ENCODE measurements at places on chromosomes 5 and 9.

GRCh38 chr5:167634432-167634831 is 657.0 kb upstream of the WWC1 start:
- no peak for DNase-seq

- no peak for DNase-seq
Observed at GRCh38 chr5:109990723-109991359, 301.1 kb downstream of the MAN2A1 start.

DNA sequence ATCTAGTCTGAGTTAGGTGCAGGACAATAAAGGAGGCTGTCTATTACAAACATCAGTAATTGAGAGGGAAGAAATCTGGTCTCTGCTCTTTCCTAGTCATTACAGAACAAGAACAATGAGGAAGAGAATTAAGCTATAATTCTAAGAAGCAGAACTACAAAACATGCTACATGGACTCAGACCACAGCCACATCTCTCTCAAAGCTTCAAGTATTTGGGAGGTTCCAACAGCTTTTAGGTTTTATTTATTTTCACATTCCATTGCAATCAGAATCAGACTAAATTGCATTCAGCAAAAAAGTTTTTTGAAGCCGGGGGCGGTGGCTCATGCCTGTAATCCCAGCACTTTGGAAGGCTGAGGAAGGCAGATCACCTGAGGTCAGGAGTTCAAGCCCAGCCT is 1.1 kb upstream of the GRPEL2 start:
- DNase-seq = no peak

- no peak for DNase-seq
Observed at GRCh38 chr9:81145331-81145963, 543.9 kb downstream of the TLE1 start.

- no peak for DNase-seq
Observed at GRCh38 chr9:98040212-98040611, 16.3 kb upstream of the NANS start.

DNA sequence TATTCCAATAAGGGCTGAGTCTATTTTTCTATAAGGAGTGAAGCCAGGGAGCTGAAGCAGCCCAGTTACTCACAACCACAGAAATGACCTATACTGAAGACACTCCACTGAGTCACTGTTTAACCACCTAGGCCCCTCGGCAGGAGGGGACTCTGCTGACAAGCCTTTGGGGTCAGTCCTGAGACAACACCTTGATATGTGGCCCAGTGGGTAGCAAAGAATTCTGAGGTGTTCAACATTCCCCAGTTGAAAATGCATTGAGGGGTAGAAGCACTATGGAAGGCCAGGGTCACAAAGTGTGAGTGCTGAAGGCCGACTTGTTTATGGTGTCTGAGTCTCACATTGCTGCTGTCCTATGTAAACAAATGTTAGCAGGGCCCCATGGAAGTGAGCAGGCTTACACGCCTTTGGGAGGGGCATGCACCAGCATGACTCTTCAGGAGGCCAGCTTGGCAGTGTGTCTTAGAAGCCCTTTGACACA is 112.6 kb upstream of the NFIL3 start:
- DNase-seq = no peak

DNA sequence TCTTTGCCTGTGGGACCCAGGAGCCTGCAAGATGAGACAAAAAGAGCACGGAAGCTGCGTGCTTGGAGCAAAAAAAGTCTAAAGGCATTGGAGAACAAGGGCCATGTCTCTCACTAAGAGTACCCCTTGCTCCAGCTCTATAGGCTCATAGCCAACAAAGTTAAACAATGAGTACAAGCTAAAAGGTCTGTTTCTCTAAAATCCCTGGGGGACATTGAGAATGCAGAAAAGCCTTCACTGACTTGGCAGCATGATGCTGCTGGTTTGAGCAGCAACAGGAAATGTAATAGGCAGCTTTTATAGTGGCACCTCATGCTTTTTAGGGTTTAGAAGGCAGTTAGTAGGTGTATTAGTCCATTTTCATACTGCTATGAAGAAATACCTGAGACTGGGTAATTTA is 287.5 kb downstream of the SMARCA2 start:
- no peak for DNase-seq

GRCh38 chr5:120644516-120644915 is 180.4 kb downstream of the PRR16 start:
- DNase-seq = no peak

GRCh38 chr5:41252036-41252435 is 38.7 kb upstream of the C6 start:
- DNase-seq = no peak

DNA sequence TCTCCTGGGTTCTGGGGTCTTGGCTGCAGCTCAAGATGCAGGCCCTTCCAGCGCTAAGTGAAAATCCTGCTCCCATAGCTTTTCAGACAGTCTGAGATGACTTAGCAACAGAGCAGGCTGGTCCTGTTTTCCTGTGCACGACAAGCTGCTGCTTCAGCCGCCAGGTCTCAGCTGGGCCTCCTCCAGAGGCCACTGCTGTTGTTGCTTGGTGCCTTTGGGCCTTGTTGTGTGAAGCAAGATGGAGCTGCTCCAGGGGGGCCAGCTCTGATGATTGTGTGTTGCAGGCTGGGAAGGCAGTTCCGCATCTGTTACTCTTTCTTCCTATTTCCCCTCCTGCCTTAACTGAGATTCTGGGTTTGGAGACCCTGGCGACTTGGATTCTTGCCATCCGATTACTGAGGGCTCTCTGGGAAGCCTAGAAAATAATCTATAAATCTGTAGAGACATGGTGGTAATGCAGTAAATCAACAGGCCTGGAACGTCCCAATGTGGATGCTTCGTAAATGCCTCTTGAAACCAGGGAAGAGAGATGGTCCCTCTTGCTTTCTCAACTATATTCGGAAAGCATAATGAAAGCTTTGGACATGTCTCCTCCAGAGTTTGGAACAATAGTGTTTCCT is 3.2 kb downstream of the MAP1B start:
- DNase-seq = no peak

GRCh38 chr9:125433461-125434011 is 171.9 kb downstream of the GAPVD1 start:
- no peak for DNase-seq

- DNase-seq = no peak
Observed at GRCh38 chr9:88429595-88430430, 41.6 kb downstream of the SPIN1 start.

- no peak for DNase-seq
Observed at GRCh38 chr5:123708074-123708806, 196.3 kb downstream of the CSNK1G3 start.

DNA sequence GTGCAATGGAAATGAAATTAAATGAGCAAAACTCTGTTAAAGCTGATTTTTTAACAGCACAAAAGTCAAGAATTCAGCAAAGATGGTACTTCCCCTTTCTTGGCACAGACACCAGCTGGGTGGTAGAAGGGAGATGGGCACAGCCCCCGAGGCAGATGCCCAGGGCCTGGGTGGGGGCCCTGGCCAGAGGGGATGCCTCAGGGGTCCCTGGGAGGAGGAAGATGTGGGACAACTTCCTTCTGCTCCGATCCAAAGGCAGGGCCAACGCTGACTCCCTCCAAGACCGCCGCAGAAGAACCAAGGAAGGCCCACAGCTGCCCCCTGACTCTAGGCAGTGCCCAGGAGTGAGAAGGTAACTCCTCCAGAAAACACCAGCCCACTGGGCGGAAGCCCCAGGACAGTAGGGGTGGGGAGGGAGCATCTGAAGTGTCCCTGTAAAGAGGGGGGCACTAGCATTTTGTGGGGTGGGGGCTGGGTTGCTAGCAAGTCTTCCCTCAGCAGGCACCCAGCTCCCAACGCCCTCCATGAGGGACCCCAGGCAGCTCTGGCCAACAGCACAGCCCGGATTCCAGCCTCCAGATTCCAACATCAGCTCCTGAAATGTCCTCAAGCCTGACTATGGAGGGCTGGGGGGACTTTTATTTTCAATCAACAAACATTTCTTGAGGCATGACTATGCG is 4.9 kb downstream of the NACC2 start:
- no peak for DNase-seq

DNA sequence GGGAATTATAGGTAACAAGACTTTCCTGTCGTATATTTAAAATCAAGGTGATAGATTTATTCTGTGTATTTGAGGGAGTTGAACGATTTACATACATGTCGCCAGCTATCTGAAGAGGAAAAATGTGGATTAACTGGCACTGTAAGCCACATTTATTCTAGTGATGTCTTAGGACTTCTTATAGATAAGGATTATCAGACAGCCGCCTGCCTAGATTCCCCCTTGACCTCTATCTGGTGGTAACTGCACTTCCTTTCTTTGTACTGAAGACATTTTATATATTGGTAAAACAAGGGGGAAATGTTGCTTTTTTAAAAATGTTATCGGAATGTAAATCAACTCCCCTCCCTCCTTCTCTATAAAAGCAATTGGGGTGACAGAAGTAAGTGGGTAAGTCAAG is 39.3 kb upstream of the F2RL2 start:
- DNase-seq = no peak

GRCh38 chr9:96219026-96219899 is 82.7 kb downstream of the HSD17B3 start:
- peak; percentile 73 for DNase-seq

GRCh38 chr9:131480258-131480657 is 22.5 kb upstream of the POMT1 start:
- DNase-seq = no peak

DNA sequence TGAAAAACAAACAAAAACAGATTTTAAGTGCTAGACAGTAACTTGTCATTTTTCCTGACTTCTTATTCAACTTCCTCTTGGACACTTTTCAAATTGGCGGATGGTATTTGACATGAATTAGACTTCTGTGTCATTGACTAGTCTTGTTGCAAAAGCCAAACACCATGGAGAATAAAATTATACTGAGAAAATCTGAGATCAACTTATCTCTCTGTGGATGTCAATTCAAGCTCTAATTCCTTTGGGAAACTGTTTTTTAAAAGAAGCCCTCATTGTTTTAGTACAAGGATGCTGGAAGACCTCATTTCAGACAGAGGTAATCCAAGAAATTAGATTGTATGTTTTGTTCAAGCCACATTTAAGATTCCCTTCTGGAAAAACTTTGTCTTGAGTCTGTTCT is 831.0 kb downstream of the SEMA5A start:
- DNase-seq = no peak

GRCh38 chr9:138105561-138106505 is 228.3 kb downstream of the CACNA1B start:
- DNase-seq = no peak

DNA sequence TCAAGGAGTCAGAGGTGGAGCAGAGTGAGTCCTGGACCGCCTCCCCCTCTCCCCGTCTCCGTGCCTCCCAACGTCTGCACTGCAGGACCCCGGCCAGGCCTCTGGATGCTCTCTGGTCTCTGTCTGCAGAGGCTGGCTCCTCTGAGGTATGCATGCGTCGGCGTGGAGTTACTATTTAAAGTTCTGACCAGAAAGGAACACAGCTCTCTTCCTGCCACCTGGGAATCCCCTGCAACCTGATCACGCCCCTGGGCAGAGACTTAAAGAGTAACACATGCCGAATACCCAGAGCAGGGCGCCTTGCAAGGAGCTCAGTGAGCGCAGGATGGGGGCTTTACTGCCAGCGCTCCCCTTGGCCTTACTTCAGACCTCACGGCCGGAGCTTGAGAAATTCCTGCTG is 16.0 kb downstream of the ANXA6 start:
- DNase-seq = no peak

DNA sequence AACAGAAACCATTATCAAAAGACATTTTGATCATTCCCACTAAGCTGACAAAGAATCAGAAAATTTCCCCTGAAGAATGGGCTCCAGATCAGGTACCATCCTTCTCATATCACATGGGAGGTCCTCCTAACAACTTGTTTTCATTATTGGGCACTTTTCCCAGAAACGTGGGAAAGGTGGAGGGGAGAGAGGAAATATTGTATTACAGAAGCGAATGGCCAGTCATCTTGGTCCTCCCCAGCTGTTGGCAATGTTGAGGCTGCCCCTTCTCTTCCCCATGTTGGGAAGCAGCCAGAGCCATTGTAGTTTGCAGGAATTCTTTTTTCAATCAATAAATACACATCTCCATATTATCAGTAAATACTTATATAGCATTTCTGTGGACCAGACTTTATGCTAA is 126.2 kb upstream of the ZNF608 start:
- DNase-seq = no peak

DNA sequence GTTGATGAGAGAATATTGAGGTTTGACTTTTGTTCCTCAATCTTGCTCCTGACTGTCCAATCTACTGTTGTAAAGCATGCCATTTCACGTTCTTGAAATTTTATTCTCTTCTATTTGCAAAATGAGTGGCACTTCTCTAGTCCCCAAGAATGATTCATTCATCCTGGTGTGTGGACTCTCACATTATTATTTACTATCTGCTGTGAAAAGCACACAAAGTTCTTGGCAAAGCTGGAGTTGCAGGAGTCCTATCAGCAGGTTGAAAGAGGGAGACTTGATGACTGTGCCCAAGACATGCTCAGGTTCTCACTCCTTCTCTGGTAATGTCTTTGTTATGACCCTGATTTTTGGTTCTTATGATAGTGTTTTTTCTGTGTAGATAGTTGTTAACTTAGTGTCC is 382.6 kb downstream of the DMRTA1 start:
- DNase-seq = no peak

GRCh38 chr5:164650427-164650826 is 1145.0 kb downstream of the MAT2B start:
- DNase-seq = no peak

DNA sequence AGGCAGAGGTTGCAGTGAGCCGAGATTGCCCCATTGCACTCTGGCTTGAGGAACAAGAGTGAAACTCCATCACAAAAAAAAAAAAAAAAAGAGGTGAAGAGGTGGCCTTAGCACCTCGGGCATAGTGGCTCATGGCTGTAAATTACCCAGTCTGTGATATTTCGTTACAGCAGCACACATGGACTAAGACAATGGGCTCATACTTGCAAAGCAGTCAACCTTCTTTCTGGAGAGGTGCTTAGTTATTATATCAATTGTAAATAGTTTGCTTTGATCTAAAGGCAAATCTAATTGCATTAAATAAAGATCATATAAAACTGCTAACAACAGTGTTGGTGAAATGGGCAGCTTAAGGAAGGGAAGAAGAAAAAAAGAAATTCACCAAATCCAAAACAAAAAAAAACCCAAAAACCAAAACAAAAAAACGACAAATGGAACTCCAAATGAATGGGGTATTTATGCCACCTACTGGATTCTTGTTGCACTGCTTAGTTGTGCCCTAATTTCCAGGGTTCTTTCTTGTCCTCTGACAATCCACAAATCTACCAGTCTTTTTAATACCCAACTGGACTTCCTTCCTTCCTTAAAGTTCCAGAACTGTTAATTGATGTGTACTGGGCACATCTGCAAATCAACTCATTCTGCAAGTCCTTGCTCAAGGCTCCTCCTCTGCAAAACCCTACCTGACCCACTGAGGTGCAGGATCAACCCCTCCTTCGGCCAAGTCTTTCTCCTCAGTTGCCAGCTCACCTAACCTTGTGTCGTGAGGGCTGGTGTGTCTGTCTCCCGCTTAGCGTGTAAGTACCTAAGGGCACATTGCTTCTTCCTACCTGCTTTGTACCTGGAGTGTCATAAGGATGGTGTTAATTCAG is 35.0 kb upstream of the DMRT1 start:
- peak; percentile 31 for DNase-seq

DNA sequence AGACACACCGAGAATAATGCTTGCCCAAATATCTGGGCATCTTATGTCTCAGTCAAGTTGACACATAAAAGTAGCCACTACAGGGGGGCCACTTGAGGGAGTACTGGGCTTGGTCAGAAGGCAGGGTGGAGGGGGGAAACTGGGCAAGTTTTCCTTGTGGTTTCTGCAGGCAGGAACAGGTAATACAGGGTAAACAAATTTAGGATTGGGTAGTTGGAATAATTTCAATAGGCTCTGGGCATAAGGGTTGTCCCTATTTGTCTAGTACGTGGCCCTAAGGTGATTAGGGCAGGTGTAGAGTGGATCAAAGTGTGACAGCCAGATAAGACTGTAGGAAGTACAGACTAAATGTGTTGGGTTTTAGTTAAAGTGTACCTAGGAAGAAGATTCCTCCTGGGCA is 353.1 kb downstream of the TLE4 start:
- no peak for DNase-seq

GRCh38 chr9:17556255-17556654 is 22.6 kb upstream of the SH3GL2 start:
- DNase-seq = no peak

Measured in HuH-7.5 (cell line).